ENCODE measurements at places on chromosomes 12 and 14. TPM values are rescaled to one million over a fixed set of nuclear protein-coding genes. Genes with fewer than 3 reads are reported as not detected.

MYF5 gene
- not detected for total RNA-seq

KLRB1 gene
- total RNA-seq, result not detected

MSI1 gene
- not detected for total RNA-seq

ALG10B gene
- total RNA-seq, result 0.60 TPM

CFAP54 gene
- total RNA-seq, result 0.86 TPM

TAS2R9 gene
- 0.09 TPM for total RNA-seq
